Endothelial cell of umbilical vein (primary cell): ENCODE measurements at places on chromosomes 4 and X. TPM values are rescaled to one million over a fixed set of nuclear protein-coding genes. Genes with fewer than 3 reads are reported as not detected.

The GPR82 gene
- total RNA-seq: not detected in 2 replicates

The BTC gene
- total RNA-seq: not detected in 2 replicates

The USP17L10 gene
- total RNA-seq: not detected in 2 replicates

The PCSK1N gene
- 0.44 TPM in 1 of 2 replicates, not detected in the other for total RNA-seq
